ENCODE measurements at places on chromosomes 2 and 18.

DNA sequence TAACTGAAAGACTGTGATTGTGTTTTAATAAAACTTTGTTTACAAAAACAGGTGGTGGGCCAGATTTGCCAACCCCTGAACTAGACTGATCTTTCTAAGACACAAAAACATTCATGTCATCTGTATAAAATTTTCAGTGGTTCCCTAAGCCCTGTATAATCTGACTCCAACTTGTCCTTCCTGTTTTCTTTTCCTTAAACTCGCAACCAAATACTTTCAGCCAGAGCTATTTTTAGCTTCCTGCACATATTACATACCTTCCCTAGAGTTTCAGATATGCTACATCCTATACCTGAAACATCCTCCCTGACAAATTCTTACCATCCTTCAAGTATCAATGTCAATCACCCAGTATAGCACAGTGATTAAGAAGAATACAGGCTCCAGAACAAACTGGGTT lies 4.8 kb downstream of the GCFC2 start:
- no peak for DNase-seq

DNA sequence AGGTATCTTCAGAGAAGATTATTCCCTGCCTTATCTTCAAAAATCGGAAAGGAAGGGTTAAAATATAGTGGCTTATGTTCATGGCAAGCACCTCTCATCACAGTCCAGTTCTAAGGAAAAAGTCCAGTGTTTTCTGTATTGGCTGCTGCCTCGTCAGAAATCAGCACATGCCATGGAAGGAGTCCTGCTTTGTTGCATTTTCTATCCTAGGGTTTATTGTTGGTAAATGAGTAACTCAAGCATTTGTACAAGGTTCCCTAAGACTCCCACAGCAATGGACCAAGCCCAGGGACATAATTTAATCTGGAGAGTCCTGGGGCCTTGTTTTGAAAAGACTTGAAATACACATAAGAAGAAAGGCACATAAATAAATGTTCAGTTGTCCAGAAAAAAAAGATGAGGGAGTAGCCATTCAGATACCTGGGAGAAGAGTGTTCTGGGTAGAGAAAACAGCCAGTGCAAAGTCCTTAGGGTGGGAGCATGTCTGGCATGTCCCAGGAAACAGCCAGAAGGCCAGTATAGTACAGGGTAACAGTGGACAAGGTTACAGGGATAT lies 26.4 kb downstream of the NBEAL1 start:
- no peak for DNase-seq

DNA sequence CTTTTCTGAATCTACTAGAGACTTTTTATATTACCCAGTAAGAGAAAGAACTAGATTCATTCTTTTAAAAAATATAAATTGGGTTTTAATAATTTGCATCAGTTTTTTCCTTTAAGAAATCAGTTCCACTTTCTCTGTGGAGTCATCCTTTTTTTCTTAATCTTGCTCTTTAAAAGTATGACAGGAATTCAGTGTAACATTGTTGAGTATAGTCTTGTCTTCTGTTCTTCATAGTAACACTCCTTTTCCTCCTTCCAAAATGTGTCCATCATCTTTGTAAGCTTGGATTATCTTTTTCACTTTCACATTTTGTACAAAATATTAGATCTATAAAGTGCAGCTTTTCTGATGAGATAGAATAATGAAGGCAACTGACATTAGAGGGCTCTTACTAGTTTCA lies 135.4 kb downstream of the HAUS1 start:
- DNase-seq: no peak

DNA sequence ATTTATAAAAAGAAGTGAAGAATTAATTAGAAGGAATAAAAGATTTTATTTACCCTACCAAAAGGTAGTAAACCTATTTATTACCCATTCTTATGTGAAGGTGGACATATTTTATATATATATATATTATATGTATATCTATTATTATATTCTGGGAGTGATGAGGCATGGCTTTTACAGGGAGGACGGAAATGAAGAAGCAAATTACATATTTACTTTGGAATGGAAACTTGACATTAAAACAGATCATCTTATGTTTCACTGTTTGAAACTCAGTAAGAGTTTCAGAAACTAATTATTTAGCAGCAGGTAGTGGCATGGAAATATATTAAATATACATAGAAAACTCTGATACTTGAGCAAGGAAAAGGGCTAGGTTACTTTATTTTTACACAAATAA lies 143.4 kb downstream of the LCLAT1 start:
- no peak for DNase-seq

DNA sequence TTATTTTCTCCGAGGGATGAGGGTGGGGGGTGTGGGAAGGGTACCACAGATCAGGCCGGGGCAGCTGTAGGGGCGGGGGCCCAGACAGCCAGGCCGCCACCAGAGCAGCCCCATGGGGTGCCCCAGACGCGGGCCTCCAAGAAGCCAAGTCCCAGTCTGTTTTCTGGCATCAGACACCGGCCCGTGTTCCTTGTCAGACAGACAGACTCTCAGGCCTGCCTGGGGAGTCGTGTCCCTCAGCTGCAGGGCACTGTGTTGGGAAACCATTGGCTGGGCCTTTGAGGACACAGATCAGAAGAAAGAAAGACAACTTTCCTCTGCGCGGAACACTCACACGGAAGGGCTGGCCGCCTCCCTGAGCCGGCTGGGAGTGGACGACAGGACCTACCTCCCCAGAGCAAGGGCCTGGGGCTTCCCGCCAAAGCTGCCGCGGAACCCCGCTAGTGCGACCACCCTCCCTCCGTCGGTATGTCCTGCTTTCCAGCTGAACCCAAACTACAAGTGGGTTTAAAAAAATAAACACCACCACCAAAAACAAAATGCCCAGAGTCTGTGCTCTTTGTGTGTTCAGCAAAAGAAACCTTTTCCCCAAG lies 88.0 kb downstream of the SMAD7 start:
- no peak for DNase-seq

- no peak for DNase-seq
These were observed 59.2 kb downstream of the IL1R2 start for GRCh38 chr2:102050854-102051391.

- no peak for DNase-seq
These were observed 55.6 kb downstream of the FAM117B start for GRCh38 chr2:202690321-202690900.

- DNase-seq: no peak
These were observed 19.7 kb upstream of the NYAP2 start for GRCh38 chr2:225379856-225380255.

DNA sequence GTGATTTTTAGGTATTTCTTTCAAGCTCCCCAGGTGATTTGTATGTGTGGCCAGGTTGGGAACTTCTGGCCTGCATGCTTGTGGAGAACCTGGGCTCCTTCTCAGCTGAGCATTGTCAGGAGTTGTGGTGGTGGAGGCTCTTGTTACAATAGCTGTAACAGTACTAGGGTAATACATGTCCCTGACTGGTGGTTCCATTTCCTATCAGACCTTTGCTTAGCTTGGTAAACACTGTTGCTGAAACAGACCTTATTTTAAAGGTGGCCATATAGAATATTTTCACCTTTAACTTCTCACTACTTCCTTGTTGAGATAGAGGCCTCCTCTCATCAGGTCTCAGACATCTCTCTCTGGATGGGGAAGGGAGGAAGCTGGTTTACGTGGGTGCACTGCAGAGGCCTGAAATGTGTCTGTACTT lies 79.2 kb downstream of the SETBP1 start:
- peak; percentile 7 for DNase-seq

DNA sequence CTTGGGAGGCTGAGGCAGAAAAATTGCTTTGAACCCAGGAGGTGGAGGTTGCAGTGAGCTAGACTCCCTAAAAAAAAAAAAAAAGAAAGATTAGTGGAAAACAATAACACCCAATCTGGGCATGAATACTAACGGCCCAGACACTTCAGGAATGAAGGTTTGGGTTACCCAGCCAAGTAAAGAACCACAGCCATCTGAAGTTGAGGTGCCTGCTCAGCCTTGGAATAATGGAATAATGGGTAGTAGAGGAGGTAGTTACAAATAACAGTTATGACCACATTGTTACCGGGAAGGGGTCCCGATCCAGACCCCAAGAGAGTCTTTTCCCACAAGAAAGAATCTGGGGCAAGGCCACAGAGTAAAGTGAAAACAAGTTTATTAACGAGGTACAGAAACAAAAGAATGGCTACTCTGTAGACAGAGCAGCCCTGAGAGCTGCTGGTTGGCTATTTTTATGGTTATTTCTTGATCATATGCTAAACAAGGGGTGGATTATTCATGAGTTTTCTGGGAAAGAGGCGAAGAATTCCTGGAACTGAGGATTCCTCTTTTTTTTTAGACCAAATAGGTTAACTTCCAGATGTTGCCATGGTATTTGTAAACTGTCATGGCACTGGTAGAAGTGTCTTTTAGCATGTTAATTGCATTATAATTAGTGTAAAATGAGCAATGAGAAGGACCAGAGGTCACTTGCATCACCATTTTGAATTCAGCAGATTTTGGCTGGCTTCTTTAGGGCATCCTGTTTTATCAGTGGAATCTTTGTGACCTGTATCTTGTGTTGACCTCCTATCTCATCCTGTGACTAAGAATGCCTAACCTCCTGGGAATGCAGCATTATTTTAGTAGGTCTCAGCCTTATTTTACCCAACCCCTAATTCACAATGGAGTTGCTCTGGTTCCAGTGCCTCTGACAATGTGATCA lies 96.2 kb upstream of the HAAO start:
- no peak for DNase-seq

- DNase-seq: peak; percentile 64
These were observed 34.4 kb downstream of the CENPO start for GRCh38 chr2:24827321-24828237.

DNA sequence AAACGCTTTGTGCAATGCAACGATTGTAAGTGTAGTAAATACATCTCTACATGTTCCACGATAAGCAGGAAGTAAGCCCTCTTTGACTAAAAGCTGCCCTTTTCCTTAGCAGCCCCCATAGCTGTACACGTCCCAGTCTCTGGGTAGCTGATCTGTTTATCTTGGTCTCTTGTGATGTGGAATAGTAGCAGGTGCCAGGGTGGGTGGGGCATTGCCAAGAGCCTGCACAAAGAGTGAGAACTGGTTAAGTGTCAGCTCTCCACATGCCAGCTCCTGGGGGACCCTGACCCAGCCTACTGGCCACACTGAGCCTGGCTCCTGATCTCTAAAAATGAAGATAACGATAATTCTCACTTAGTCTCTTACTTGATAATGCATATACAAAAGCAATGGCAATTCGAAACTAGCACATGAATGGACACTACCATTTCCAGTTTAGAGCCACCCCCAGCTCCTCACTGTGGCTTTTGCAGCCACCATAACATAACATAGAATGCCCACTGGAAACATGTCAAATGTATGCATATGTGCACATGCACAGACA lies 92.3 kb downstream of the MYT1L start:
- DNase-seq: no peak

GRCh38 chr2:119290859-119291587 lies 67.4 kb downstream of the STEAP3 start:
- peak; percentile 80 for DNase-seq

DNA sequence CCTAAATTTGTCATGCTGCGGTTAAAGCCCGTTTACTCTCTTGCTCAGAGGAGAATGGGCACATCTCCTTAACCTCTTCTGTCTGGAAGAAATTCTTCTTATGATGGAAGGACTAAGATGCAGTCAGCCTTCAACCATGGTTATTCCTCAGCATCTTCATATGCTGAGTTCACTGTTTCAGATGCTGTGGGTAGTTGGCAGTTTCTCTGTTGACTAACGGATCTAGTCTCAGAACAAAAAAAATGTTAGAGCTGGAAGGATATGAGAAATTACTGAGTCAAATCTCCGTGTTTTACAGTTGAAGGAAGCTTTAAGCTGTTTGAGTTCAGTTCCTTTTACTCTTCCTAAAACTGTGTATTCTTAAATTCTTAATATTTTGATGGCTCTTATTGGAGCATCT lies 43.6 kb upstream of the PGAP1 start:
- DNase-seq: no peak

- no peak for DNase-seq
These were observed 388.0 kb upstream of the SYT4 start for GRCh38 chr18:43665105-43665788.

DNA sequence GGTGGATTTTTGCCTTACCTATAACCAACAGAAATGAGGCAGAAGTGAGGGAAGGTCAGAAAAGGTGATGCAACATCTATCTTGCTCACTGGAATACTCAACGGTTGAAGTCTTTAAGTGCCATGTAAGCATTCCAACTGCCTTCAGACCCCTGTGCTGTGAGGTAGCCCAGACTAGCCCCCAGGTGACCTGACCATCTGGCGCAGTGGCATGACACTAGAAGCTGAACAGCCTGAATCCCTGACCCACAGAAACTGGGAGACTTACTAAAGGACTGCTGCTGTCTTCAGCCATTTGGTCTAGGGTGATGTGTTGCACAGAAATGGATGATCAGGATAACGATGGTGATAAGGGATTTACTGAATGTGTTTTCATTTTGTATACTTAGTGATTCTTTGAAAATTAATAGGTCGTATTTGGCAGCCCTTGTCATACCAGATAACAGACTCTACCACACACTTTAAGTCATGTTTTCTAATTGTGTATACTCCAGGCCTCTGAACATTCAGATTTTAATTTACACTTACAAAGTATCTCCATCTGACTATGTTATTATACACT lies 161.5 kb downstream of the STK39 start:
- DNase-seq: no peak

DNA sequence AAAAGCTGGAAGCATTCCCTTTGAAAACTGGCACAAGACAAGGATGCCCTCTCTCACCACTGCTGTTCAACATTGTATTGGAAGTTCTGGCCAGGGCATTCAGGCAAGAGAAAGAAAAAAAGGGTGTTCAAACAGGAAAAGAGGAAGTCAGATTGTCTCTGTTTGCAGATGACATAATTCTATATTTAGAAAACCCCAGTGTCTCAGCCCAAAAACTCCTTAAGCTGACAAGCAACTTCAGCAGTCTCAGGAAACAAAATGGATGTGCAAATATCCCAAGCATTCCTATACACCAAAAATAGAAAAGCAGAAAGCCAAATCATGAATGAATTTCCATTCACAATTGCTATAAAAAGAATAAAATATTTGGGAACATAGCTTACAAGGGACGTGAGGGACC lies 11.1 kb downstream of the SLC8A1 start:
- no peak for DNase-seq

GRCh38 chr18:76436342-76436741 lies 58.7 kb downstream of the ZNF516 start:
- DNase-seq: no peak

- DNase-seq: no peak
These were observed 322.0 kb upstream of the SOX11 start for GRCh38 chr2:5370158-5370557.

GRCh38 chr2:188865681-188866080 lies 108.5 kb upstream of the COL3A1 start:
- DNase-seq: no peak

DNA sequence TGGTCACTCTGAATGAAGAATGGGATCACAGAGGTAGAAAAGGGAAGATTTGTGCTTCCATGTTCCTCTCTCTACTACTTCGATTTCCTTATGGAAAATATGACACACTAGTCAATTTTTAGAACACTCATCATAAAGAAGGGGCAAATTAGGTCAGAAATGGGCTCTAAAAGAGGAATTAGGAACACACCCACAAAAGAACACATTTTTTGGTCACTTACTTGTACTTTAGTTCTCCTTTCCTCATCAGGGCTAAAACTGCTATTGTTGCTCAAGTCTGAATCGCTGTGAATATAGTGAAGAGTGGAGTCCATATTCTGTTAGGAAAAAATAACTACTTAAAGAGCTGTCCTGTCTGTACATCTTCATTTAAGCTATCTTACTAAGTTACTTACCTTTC lies 52.6 kb downstream of the PPP4R1 start:
- DNase-seq: no peak

GRCh38 chr2:63257473-63257872 lies 206.8 kb downstream of the OTX1 start:
- DNase-seq: no peak
